ENCODE measurements at places on chromosomes 5 and 9.

DNA sequence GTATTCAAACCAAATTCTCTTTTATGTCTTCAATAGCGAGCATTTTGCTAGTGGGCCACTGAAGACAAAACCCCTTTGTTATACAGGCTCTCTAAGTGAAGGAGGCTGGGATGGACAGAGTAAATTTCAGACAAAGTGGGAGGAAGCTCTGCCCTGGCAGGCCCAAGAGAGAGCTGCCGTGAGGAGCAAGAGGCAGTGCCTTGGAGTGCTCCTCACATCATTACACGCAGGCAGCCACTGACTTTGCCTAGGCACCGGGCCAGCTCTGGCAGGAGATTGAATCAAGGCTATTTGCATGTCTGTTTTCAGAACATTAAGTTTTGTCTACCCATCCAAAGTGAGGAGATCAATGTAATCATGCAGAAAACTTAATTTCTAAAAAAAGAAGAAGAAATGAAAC lies 167.7 kb downstream of the CCDC192 start:
- no peak for DNase-seq

DNA sequence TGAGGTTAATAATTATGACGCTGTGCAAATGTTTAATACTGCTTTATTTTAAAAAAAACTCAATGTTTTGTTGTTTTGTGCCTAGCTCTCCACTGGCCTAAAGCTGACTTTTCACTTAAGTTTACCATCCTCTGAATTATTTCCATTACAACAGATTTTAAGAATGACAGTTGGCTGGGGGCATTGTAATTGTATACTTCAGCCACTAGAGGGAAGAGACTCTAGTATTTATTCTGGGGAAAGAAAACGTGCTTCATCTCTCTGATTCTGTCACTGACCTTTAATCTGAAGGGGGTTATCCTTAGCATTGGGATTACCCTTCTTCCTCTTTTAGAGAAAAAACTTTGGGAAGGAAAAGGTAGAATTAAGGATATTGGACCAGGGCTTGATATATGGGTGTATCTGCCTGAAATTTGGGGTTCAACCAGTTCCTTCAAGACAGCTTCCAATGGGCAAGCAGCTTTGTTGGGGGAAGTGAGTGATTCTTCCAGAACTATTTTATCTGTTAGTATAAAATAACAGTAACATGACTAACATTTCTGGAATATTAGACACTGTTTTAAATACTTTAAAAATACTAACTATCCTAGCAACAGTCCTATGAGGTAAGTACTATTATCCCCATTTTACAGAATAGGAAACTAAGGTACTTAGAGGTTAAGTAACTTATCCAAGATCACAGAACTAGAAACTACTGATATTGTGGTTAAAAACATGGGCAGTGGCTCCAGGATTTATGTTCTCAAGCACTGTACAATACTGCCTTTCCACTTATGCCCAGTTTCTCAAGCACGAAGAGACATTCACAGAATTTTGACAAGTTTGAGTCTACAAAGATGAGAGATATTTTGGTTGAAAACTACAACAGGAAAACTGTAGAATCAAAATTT lies 208.4 kb downstream of the CD180 start:
- DNase-seq: no peak

GRCh38 chr9:99399474-99399873 lies 177.4 kb downstream of the SEC61B start:
- no peak for DNase-seq

DNA sequence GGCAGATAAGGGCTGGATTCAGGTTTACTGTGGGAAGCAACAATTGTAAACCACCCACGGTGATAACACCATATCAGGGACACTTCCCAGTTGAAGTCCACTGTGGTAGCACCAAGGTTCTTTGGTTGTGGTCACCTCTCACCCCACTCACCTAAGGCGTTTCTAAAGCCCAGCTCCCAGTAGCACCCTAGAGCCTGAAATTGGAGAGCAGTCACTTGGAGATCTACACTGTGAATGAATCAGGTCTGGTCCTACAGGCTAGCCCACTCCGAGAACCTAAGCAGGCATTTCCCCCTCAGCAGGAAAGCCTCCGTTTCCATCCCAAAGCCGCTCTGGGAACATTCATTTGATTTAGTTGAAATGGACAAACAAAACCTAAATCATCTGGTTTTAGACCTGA lies 191.3 kb downstream of the TTC39B start:
- DNase-seq: no peak

DNA sequence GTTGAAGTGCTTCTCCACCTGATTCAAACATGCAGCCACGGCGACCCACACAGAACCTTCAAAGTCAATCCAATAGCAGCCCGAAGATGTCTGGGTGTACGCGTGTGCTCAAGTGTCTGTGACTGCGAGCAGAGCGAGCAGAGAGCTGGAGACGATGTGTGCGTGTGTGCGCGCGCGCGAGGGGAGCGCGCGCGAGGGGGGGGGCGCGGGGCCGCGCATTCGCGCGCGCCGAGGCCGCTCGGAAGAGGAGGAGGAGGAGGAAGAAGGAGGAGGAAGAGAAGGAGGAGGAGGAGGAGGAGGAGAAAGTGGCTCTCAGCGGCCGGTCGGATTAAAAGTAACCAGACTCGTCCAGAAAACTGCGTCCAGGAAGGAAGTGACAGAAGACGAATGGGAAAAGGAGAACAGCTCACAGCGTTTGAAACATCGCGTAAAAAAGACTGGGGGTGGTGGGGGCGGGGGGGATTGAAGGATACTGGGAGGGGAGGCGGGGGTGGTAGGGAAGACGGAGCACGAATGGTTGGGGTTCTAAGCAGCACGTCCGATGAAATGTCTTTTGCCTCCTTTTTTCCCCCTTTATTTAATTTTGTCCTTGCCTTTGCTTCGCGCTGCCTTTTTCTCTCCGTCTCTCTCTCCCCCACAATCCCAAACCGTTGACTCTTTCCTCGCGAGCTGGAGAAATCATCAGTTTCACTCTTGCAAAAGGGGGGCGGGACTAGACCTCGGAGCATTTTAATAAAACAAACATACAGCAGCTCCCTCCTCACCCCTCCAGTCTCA lies at the start of gene MEF2C:
Gene MEF2C, minus strand, starts transcription at position 126 of the 777 bp plus-strand sequence. CDS start 59,396 bp downstream, outside the sequence.
- peak; percentile 92 for DNase-seq

DNA sequence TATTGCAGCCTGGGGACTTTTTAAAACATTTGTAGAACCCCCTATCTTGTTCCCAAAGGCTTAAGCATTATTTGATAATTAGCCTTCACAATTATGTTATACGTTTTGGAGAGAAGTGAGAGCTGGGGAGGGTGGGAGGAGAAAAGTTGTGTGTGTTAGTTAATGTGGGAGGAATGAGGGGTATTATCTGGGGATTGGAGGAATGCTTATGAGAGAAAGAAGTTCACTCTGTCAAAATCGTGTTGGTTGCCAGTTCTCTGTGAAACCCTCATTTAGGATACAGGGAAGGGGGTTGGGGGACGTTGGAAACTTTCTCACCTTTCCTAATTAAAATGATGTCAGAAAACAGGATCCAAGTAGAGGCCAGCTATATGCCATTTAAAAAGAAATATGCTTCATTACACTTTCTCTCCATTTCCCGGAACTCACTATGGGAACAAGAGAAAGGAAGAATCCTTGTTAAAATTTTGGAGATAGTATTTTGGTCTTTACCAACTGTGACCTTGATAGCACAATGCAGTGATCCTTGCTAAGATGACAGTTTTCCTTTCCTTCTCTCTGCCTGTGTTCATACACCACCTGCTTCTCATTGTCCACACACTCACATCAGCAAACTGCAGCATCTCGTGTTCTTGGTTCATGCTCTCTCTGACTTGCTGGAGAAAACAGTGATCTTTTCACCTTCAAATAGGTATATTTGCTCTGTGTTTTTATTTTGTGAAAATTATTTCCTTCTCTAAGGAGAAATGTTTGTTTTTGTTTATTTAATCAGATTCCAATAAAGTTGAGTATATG lies 336.7 kb upstream of the CLINT1 start:
- no peak for DNase-seq

DNA sequence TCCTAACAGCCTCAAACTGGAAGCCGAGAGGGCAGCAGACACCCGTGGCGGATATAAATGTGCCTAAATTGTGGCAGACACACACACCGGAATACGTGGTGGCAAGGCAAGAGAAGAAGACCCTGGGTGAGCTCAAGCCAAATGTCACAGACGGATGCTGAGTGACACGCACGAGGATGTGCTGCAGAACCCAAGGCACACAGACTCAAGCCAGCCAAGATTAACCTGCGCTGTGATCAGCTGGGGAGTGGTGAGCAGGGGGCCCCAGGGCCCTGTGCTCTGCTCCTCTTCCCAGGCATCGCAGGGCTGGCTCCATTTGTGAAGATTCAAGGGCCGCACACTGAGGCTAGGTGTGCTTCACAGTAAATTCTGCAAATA lies 16.4 kb downstream of the SEMA4D start:
- no peak for DNase-seq

- no peak for DNase-seq
Measured at GRCh38 chr9:126462617-126463016, 136.0 kb downstream of the MVB12B start.

DNA sequence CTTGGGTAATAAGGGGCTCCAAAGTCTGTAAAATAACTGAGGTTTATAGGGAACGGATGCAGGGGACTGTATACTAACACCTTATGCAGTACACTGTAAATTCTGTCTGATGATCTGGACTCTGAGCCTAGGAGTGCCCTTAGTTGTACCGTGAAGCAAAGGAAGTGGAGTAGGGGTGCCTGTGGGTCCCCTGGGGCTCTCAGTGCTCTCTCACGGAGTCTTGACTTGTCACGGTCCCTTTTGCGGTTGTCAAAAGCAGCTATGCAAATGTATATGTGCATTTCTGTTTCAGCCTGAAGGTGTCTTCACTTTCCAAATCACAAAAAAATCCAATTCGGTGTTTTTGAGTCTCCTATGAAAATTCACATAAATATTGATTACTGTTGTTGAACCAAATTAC lies 17.8 kb downstream of the DMRT1 start:
- no peak for DNase-seq

DNA sequence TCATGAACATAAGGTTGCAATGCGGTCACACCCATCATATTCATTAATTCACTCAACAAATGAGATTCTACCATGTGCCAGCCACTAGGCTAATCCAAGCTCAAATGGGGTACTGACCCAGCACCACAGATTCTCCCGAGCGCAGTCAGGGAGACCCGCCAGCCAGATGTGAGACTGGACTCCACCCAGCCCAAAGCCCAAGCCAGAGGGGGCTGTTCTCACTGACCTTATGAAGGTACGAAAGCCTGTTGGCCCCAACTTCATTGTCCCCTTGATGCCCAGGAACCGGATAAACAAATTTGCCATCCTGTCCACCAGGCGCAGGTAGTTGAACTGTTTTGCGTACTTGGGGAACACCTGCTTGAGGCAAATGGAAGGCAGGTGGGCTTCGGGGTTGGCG lies 218.8 kb downstream of the DAB2IP start:
- DNase-seq: no peak

- DNase-seq: no peak
Measured at GRCh38 chr5:181187500-181188213, 17.3 kb downstream of the TRIM7 start.

- DNase-seq: no peak
Measured at GRCh38 chr9:73615557-73615956, 463.9 kb downstream of the ANXA1 start.

DNA sequence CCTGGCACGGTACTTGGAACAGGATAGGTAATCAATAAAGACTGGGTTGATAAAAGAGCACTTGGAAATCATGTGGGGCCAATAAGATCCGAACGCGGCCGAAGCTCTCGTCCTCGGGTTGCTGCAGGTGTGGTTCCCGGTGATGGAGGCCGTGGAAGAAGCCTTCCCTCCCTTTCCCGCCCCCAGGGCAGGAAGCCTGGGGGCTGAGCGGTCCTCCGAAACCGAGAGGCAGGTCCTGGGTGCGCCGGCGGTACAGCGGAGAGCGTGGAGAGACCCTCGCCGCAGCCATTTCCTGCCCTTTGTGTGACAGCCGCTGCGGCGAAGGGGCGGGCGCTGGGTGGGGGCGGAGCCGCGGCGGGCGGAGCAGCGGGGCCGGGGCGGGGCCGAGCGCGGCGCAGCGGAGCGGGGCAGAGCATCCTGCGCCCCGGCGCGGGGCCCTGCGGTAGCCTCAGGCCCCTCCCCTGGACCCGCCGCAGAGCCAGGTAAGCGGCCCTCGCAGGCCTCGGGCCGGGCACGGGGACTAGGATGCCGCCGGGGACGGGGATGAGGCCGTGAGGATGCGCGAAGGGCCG lies at the start of gene CYFIP2:
Gene CYFIP2, plus strand, starts transcription at position 410 of the 572 bp plus-strand sequence. CDS start 19,239 bp downstream, outside the sequence.
- peak; percentile 91 for DNase-seq

- DNase-seq: no peak
Measured at GRCh38 chr9:6109986-6110385, 94.6 kb upstream of the RANBP6 start.

DNA sequence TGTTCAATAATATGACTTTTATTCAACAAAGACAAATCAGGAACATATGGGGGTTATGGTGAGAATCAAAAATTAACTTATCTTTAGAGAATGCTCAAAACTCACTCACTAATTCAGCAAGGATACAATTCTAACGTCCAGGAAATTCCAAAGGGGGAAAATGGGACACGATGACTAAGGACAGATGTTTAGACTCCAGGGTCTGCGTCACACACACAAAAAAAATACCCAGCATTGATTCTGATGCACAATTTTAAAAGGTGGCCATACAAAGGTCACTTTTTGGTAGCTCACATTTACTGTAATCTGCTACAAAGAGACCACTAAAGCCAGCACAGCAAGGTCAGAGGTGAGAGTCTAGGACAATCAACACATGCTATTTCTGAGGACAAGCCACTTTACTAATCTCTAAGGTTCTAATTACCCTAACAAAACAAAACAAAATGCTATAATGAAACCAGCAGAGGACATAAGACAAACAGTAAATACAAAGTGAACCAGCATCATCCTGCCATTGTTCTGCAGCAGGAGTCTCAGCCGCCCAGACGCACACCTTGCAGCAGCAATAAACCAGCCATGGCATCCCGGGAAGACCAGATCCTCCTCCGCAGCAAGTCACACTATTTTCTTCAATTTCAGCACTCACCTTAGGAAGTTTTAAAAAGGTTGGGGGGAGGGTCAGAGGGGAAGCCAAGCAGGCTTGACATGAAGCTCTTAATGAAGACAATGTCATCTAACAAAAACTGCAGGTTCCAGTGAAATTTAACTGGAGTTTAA lies 57.8 kb downstream of the TTC39B start:
- no peak for DNase-seq

GRCh38 chr9:30348904-30349303 lies 2035.5 kb upstream of the ACO1 start:
- no peak for DNase-seq

DNA sequence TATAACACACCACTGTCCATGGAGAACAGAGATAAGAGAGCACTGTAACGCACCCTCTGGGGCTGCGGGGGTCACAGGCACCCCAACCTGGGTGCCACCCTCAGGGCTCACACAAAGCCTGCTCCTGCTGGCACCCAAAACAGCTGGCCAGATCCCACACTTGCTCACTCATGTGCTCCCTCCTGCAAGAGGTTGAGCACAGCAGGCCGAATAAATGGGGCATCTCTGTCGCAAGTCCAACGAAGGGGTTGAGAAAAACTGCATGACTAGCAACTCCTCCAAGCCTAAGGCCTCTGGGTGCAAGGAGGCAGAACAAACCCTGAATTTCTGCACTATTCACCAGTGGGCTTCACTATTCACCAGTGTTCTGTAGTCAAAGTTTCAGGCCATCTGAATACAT lies 80.3 kb downstream of the SECISBP2 start:
- no peak for DNase-seq

Measured in esophagus muscularis mucosa (tissue), 4 donors.